HS-5 (cell line): ENCODE measurements at places on chromosomes 16 and 17.

- DNase-seq = no peak
These were observed 53.1 kb downstream of the MRC2 start for GRCh38 chr17:62680541-62681052.

DNA sequence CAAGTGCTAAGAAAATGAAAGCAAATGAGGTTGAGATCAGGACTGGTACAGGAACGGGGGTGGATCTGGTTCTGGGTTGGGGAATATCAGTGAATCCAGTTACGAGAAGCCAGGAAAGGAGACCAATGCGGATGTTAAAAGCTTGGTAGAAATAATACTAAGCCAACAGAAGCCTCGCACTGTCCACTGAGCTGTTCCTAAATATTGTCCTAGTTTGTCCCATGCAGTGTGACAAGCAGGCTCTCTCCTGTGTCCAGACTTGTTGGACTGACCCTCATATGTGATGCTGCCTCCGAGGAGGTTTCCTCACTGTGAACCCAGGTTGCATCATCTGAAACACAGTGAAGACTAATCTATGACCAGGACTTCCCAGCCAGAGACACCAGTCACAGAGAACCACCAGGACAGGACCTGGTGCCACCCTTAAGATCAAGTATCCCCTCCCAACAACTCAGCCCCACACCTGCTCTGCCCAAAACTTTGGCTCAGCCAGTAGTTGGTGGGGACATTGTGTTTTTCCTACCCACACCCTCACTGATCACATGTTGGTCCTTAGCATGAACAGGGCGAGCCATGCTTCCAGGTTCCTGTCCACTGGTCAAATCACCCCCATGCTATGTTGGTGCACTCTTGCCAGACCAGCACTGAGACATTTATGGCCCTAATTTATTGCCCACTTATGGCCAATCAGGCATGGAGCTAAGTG is 32.7 kb upstream of the SCNN1B start:
- DNase-seq = no peak

DNA sequence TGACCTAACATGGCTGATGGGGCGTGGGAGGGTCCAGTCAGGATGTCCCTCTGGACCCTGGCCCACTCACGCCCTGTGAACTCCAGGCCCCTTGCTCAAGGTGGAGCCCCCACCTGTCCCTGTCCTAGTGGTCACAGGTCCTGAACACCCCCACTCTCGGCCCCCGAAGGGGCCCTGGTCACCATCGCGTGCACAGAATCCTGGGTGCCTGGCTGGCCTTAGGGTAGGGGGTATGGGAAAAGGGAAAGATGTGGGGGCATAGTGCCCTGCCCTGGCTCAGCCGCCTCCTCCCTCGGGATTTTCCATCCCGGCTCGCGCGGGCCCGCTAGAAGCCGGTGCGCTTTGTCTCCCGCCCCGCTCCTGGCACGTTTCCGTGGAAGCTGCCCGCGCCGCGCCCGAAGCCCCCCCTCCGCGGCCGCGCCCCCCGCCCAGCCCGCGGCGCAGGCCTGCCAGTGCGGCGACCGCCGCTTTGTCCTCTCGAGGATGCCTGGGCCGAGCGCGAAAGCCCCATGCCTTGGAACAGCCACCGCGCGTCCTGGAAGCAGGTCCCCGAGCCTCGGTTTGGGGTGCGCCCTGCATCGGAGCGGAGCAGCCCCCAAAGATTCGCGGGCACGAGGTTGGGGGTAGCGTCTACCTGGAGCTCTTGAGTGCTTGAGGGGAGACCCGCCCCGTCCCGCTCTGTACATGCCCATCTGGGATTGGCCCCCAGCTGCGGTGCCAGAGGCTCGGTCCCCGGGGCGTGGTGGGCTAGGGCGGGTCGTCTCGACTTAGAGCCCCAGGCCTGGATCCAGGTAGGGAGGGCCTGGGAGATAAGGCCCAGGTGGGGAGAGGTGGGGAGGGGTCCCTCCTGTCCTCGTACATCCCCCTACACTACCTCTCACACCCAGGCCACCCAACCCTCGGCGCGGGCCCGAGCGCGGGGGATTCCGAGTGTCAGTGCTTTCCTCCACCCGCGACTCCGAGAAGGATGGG is 1.3 kb downstream of the SMPD3 start:
- no peak for DNase-seq

GRCh38 chr16:51532551-51532950 is 381.5 kb upstream of the SALL1 start:
- DNase-seq = no peak

- no peak for DNase-seq
These were observed 129.0 kb downstream of the CDH13 start for GRCh38 chr16:82755570-82756282.

DNA sequence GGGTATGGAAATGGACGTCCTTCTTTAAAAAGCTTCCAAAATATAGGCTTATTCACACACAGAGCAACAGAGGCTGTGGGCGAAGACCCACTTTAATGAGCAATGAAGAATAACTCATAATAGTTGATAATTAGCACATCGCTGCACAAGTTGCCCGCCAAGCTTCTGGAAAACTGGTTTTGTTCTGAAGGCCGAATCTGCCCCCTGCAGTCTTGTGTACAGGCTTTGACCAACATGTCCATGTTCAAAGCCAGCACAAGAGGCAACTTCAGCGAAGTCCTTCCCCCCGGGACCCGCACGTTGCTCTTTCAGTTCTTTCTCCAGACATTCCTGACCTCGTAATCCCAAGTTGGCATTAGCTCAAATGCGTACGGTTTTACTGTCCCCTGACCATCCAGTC is 73.3 kb downstream of the IRX5 start:
- no peak for DNase-seq

DNA sequence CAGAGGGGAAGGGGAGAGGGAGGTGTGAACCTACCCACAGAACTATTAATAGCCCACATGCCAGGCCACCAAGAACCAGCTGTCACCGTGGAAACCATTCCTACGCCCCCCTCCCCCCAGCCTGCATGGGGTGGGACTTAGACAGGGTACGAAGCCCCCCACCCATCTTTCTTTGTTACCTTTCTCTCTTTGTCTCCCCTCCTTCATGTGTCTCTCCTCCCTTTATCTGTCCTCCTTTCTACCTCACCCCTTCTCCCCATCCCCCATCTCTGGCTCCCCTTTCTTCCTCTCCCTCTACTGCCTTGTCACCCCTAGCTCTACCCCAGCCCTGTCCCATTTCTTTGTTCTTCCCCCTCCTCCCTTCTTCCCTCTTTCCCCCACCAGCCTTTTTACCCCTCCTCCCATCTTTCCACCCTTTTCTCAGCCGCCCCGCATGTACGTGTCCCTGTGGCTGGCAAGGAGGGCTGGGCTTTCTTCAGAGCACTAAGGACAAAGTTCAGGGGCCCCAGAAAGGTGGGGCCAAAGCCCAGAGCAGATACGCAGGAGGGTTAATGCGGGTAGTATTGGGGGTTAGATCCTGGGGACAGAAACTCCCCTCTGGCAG is 8.0 kb downstream of the THRA start:
- no peak for DNase-seq

- no peak for DNase-seq
These were observed 251.5 kb downstream of the KATNIP start for GRCh38 chr16:27801289-27801945.

- no peak for DNase-seq
These were observed 33.5 kb upstream of the SKAP1 start for GRCh38 chr17:48463526-48463925.

DNA sequence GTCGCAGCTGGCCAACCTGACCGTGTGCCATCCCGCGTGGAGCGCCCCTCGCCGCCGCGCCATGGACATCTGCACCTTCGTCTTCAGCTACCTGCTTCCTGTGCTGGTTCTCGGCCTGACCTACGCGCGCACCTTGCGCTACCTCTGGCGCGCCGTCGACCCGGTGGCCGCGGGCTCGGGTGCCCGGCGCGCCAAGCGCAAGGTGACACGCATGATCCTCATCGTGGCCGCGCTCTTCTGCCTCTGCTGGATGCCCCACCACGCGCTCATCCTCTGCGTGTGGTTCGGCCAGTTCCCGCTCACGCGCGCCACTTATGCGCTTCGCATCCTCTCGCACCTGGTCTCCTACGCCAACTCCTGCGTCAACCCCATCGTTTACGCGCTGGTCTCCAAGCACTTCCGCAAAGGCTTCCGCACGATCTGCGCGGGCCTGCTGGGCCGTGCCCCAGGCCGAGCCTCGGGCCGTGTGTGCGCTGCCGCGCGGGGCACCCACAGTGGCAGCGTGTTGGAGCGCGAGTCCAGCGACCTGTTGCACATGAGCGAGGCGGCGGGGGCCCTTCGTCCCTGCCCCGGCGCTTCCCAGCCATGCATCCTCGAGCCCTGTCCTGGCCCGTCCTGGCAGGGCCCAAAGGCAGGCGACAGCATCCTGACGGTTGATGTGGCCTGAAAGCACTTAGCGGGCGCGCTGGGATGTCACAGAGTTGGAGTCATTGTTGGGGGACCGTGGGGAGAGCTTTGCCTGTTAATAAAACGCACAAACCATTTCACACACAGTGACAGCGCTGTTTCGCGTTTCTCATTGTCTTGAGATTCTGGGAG is 2.0 kb upstream of the ZACN start:
- no peak for DNase-seq

GRCh38 chr16:72013888-72014581 is 5.5 kb downstream of the DHODH start:
- no peak for DNase-seq

DNA sequence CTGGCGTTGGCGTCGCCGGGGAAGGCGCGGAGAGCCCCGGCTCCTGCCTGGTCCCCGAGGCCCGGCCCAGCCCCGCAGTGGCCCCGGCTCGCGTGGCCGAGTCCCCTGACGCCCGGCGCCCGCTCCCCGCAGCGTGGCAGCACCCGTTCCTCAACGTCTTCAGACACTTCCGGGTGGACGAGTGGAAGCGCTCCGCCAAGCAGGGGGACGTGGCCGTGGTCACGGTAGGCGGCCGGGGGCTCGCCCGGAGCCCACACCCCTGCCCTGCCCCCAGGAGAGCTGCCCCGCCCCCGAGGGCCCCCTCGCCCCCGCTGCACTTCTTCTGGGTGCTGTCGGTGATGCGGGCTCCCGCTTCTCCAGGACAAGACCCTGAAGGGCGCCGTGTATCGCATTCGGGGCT is 466 bp downstream of the WDR90 start:
- no peak for DNase-seq

- no peak for DNase-seq
These were observed 7.1 kb downstream of the GLYR1 start for GRCh38 chr16:4839942-4840341.

- no peak for DNase-seq
These were observed at the start of gene SGSM2 for GRCh38 chr17:2336852-2337543. Gene SGSM2, plus strand, starts transcription at chr17:2337501. Its CDS starts 188 bp downstream, at chr17:2337689.

DNA sequence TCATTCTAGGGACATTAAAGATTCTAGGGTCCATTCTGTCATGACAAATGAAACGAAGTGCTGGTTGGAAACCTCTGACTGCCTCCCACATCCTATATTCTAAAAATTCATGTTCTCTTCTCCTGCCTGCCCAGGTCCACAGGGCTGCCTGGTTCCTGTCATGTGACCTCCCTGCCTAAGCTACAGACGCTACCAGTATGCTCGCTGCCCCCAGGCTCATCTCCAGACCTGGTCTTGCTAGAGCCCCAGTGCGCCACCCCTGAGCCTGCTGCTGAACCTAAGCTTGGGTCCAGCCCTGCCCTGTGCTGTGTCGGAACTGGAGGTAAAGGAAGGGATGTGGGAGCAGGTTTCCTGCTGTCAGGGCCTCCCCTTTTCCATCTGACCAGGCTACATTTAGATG is 231.6 kb upstream of the CDH5 start:
- DNase-seq = no peak

DNA sequence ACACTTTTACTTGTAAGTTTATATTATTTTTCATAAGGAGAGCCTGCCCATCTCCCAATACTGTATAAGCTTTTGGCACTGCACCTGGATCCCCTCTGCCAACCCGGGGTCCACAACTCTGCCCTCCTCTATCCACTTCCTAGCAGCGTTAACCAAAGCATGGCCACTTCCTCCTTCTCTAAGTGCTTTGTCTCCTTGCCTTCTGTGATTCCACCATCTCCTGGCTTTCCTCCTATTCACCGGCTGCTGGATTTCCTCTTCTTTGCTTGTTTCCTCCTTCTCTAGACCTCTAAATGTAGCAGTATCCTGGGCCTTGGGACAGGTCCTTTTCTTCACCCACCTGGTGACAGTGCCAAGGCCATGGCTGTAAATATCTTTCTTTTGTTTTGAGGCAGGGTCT is 20.0 kb upstream of the WFIKKN2 start:
- no peak for DNase-seq

DNA sequence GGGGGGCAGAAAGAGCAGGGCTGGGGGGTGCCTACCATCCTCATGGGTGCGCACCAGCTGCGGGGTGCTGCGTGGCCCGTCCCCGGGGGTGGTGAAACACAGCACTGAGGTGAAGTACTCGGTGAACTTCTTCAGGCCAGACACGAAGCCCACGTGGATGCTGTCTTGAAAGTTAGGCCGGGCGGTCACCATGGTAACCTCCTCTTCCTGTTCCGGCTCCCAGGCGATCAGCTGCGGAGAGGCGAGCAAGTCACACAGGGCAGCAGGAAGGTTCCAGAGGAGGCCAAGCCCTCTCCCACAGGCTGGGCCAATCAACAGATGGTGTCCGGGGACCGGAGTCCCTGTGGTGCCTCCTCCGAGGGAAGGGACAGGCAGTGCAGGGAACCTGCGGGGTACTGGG is 90.1 kb upstream of the CDC42EP4 start:
- no peak for DNase-seq

- DNase-seq = no peak
These were observed 323.0 kb upstream of the TBX2 start for GRCh38 chr17:61076621-61077031.

DNA sequence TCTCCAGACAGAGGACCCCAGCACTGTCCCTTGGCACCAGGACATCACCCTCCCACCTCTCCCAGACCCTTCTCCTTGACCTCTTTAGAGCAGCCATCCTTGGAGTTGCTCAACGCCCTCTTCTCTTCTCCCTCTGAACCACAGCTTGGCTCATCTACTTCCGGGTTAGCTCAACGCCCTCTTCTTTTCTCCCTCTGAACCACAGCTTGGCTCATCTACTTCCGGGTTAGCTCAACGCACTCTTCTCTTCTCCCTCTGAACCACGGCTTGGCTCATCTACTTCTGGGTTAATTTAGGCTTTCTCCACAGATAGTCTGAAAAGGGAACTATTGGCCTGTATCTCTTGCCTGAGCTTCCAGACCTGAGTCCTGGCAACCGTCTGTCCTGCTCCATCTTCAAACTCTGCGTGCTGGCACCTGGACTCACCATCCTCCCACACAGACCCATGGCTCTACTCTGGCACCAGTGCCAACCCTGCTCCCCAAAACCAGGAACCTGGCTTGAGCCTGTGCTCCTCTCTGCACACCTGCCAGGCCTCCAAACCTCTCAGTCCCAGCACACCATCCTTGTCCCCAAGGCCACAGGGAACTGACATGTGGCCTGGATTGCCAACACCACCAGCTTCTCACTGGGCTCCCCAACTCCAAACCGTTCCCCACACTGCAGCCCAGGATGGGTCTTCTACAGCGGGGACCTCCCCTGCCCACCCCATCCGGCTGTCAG is 25.3 kb upstream of the FAAP100 start:
- DNase-seq = no peak

- no peak for DNase-seq
These were observed 410.3 kb downstream of the CDH13 start for GRCh38 chr16:83037102-83037501.

- no peak for DNase-seq
These were observed 35.8 kb downstream of the SRCIN1 start for GRCh38 chr17:38569701-38570512.

- no peak for DNase-seq
These were observed 1.7 kb downstream of the EMP2 start for GRCh38 chr16:10578474-10579316.
